ENCODE measurements at places on chromosomes 5 and 9. TPM values are rescaled to one million over a fixed set of nuclear protein-coding genes. Genes with fewer than 3 reads are reported as not detected.

The BHMT2 gene
- polyA plus RNA-seq, result 4.9 TPM

- no peak for DNase-seq
Observed at GRCh38 chr9:134500931-134501760, 140.5 kb upstream of the COL5A1 start.

GRCh38 chr9:87039809-87040392, 92.6 kb upstream of the GAS1 start:
- DNase-seq, result no peak

- DNase-seq, result no peak
Observed at GRCh38 chr5:101338226-101338625, 435.1 kb upstream of the ST8SIA4 start.

DNA sequence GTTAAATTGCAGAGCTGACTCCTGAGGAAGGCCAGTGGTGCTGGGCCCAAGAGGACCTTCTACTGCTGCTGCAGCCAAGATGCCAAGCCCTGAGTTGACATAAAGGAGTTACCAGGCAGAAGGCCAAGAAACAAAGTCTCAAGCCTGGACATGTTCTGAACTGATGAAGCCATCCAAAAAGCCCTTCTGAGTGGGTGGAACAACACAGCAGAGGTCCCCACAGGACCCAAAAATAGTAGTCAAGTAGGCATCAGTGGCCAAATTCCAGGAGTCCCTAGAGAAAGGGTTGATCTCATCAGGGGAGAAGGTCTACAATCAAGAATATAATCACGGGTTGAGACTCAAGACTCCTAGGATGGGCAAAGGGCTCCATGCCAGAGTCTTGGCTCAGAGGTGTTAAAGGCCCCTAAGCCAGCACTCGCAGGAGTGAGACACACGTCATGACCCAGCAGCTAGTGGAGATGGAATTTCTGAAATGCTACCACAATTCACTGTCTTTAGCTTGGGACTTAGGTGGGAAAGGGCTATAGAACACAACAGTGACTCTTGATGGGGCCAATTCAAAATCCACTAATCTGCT, 119.7 kb downstream of the FANCC start:
- DNase-seq, result no peak

- no peak for DNase-seq
Observed at GRCh38 chr9:114631166-114631565, 20.1 kb downstream of the TMEM268 start.

GRCh38 chr5:160030631-160031377, 21.9 kb downstream of the TTC1 start:
- DNase-seq, result no peak

GRCh38 chr5:56359809-56360685, 126.9 kb upstream of the ANKRD55 start:
- DNase-seq, result no peak

DNA sequence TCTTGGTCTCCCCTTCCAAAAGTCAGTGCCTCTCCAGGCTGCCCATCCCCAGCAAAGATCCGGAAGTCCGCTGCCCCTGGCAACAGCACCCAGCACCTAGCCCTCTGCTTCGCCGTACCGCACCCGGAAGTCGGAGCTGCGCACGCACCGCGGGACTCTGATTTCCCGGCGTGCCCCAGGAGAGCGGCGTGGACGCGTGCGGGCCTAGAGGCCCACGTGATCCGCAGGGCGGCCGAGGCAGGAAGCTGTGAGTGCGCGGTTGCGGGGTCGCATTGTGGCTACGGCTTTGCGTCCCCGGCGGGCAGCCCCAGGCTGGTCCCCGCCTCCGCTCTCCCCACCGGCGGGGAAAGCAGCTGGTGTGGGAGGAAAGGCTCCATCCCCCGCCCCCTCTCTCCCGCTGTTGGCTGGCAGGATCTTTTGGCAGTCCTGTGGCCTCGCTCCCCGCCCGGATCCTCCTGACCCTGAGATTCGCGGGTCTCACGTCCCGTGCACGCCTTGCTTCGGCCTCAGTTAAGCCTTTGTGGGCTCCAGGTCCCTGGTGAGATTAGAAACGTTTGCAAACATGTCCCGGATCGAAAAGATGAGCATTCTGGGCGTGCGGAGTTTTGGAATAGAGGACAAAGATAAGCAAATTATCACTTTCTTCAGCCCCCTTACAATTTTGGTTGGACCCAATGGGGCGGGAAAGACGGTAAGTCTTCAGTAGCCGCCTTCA, at the start of gene RAD50:
TSS of gene RAD50 (plus strand) at position 215 of the 715 bp plus-strand sequence. CDS start at position 563, 348 bp downstream.
- peak; percentile 92 for DNase-seq
